ENCODE measurements at places on chromosomes 12 and 14.

- peak; percentile 88 for DNase-seq
Observed at GRCh38 chr12:108616941-108617858, 16.5 kb downstream of the SELPLG start.

DNA sequence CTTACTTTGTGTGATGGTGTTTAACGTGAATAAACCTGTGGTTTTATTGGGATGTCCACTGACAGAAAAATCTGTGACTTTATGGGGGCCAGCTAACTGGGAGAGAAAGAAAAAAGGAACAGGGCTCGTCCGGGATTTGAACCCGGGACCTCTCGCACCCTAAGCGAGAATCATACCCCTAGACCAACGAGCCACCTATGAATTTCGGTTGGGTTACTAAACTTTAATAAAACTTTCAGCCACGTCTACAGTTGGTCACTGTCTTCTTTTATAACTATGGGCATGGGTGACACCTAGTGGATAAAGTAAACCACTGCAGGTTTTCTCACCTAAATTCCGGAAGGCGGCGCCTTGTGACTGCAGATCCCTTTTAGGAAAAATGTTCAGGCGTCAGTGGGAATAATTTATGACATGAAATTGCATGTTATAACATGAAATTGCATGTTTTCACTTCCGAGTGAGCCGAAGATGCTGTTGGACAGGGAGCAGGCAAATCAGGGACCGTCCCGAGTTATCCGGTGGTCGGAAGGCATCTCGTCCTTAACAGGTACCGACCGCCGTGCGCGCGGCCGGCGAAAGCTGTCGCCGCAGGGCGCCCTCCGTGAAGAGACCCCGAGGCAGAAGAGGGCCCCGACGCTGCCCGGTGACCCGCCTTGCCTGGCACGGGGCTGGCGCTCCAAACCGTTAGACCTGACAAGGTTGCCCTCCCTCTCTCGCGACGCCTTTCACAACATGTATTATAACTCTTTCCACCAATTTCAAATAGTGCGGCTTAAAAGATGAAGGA, 18.2 kb upstream of the RNASE12 start:
- DNase-seq = no peak

DNA sequence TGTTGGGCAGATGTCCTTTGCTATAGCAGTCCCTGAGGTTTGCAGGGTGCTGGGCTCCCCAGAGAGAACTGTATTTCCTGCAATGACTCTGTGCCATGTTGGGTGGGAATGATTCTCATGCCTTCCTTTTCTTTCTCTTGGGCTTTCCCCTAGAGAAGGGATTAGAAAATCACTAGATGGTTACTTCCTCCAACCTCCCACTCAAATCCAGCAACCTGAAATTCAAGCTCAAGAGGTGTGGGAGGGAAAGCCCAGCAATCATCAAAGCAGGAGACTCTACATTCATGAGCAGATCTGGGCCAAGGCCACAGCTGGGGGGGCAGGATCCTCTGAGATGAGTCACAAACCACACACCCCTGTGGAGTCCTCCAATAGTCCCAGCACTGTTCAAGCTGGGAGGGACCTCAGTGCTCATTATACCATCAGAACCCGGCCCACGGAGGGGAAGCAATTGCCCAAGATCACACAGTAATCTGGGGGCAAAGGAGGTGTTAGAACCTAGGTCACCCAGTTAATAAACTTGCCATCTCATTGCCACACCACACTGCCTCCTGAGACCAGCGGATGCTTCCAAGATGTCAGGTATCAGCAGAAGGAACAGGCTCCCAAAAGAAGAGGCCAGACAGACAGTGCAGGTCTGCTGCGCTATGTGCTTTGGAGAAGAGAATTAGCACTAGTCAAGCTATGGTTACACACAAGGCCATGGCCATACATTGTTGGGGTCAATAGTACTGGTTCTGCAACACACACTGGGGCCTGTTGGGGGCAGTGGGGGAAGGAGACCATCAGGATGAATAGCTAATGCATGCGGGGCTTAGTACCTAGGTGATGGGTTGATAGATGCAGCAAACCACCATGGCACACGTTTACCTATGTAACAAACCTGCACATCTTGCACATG, 65.7 kb downstream of the TTC9 start:
- peak; percentile 23 for DNase-seq

GRCh38 chr14:68961781-68962584, 17.1 kb downstream of the ACTN1 start:
- no peak for DNase-seq

DNA sequence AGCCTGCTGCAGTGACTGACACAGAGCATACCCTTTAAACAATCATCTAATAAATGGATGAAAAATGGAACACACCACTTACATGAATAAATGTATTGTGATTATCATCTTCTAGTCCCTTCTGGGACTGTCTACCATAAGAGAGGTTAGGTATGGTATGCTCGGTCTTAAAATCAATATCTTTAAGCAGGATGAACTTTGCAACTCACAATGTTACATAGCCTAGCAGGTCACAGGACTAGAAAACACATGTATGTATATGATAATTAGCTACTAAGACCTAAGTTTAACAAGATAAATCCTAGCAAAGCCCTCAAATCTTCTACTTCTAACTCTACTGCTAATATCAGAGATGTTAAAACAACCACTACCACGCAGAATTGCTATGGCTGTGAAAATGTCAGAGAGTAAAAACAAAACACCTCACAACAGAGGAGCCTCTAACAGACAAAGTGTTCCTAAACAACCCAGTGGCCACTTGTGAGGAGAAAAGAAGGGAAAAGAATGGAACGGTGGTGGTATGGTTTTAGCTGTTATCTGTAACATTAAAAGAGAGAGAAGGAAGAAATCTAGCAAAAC, 139.4 kb downstream of the STXBP6 start:
- DNase-seq = no peak

- peak; percentile 4 for DNase-seq
Observed at GRCh38 chr14:47278233-47278842, 397.1 kb downstream of the MDGA2 start.

DNA sequence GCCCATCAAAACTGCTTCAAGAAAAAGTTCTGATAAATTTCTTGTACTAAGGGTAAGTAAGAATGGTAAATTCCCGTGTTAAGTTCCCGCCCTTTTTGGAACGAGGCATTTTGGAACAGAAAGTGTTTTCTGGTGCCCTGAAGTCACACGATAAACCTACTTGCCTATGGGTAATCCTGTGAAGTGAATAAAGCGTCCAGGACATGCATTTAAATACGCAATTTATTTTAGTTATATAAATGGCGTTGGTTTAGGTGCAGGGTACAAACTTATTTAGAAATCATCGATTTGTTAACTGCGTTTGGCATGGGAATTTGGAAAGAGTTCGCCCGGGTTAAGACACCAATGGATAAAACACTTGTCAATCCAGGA, 715 bp upstream of the RAP1B start:
- no peak for DNase-seq

DNA sequence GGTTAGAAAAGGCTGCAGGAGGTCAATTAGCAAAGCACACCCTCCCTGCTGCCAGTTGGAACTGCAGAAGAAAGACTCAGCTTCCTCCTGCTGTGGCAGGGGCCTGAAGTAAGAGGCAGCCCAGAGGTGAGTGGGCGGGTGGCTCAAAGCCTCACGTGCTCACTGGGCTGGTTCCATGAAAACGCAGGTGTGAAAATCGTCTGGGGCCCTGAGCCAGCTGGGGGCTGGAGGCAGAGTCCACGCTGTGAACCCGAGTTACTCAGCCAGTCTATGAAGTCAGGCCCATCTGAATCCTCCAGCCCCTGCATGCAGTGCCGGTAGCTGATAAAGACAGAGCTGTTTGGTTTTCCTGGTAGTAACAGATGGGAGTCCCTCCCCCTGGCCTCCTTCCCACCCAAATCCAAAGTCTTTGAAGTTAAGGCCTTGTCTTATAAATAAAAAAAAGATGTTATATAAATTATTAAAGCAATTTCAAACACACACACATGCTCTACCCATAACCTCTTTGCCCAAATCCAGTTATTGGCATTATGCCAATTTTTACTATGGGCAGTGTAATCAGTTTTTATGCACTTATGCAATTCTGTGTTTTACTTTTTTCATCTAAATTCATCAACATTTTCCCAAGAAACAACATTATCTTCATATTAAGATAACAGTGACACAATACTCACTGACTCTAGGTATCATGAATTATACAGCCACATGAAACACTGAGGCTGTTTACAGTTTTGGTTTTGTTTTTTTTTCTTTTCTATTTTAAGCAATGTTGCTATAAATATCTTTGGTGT, 57.9 kb upstream of the PNMA1 start:
- peak; percentile 75 for DNase-seq

DNA sequence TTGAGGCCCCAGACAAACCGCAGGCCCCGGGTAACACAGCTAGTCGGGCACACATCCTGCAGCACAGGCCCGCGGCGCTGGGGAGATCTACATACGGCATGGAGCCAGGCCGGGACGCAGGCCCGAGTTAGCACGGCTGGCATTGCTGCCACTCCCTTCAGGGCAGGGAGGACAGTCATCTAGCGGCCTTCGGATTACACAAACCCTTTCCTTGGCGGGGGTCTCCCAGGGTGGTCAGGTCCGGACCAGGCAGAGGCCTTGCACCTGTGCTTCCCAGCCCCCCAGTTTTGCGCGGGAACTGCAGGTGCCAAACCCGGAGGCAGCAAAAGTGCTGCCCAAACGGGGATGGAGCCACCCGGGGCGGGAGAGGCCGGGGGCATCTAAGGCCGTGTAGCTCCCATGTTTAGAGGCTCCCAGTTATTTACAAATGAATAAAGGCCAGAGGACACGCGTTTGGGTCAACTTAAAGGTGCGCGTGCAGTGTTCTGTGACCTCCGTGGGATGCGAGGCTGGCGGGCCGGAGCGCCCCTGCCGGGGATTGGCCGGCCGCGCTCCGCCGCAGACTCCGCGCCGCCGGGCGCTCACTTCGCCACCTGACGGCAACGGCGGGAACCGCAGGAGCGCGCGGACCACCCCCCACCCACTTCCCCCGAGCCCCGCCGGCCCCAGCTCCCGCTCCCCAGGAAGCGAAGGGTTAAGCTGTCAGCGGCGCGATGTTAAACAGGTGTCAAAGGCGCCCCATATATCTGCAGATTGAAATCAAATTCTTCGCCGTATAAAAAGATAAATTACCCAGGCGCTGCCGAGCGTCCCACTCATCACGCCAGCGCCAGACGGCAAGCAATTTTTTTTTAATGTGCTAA, 18.1 kb downstream of the VSX2 start:
- DNase-seq = peak; percentile 51

DNA sequence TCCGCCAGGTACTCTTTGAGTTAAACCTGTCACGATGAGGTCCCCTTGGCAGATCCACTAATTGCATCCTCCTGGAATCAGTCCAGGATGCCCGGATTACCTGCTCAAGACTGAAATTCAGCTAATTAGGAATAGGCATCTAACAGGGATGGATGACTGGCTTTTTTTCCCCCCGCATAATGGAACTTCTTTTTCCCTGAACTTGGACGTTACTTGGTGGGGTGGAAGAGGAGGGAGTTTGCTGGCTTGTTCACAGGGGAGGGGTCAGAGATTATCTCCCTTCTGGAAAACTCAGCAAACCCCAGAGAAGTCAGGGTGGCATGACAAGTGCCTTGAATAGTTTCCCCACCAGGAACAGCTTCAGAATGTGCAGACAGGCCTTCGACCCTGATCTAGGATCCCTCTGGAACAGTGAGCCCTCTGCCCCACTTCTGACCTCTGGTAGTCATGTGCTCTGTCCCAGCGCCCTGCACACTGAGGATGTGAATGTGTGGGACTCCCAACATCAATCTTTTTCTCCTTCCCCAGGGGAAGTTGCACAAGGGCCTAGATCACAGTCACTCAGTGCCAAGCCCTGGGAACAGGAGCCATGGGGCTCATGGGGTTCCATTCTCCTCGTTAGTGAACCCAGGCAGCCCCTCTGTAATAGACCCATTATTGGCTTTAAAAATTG, 142.5 kb downstream of the SMOC1 start:
- no peak for DNase-seq

- DNase-seq = peak; percentile 8
Observed at GRCh38 chr12:132323171-132324010, 6.0 kb downstream of the GALNT9 start.

GRCh38 chr12:94717656-94718055, 67.3 kb upstream of the TMCC3 start:
- DNase-seq = no peak

DNA sequence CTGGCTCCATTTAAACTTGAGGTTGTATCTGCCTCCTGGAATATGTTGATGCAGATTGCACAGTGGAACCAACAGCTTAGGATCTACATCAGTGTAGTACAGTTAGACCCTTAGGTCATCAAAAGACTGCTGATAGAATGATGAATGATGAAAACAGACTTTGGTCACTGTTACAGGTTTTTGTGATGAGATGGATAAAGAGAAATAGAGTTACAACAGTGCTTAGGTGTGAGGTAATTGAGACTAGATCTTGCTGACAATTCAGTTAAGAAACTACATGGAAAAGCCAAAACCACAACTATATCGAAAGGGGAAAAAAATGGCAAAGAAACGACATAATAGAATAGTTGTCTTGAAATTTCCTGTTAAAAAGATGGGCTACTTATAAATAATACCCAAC, 145.7 kb upstream of the LMNTD1 start:
- no peak for DNase-seq

- DNase-seq = peak; percentile 98
Observed at GRCh38 chr14:75258803-75259509, 19.7 kb upstream of the FOS start.

GRCh38 chr14:61003571-61003970, 22.5 kb downstream of the SLC38A6 start:
- no peak for DNase-seq

DNA sequence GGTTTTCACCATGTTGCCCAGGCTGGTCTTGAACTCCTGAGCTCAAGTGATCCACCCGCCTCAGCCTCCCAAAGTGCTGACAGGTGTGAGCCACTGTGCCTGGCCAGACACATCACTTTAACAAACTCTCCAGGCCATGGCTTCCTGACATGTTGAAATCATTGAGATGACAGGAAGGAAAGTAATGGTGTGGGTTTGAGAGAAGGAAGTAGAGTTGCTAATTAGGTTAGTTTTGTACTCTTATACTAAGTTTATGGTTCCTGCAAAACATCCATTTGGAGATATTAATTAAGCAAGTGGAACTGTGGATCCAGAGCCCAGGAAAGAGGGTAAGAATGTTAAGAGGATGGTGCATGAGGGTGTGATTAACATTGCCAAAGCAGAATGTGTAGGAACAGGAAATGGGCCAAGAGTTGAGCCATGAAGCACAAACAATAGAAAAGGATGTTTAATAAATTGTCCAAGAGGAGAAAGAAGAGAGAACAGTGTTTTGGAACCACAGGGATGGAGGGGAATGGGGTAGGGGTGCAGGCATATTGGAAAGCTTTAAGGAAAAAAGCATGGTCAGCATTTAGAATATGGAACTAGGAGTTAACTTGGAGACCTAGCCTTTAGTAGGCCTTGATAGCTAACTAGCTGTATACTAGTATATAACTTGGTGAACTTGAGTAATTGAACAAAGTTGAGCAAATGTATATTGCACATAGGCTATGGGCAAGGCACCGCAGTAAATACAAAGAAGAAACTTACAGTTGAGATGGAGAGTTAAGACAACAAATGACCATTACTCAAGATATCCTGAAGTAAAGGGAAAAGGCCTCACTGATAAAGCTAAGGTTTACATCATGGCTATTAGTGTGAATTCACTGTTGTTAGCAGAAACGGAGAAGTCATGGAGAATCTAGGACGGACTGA, 91.3 kb upstream of the DNM1L start:
- no peak for DNase-seq
